Left ventricle myocardium inferior (tissue), 1 donor: ENCODE measurements at places on chromosomes 11 and 22. TPM values are rescaled to one million over a fixed set of nuclear protein-coding genes. Genes with fewer than 3 reads are reported as not detected.

DNA sequence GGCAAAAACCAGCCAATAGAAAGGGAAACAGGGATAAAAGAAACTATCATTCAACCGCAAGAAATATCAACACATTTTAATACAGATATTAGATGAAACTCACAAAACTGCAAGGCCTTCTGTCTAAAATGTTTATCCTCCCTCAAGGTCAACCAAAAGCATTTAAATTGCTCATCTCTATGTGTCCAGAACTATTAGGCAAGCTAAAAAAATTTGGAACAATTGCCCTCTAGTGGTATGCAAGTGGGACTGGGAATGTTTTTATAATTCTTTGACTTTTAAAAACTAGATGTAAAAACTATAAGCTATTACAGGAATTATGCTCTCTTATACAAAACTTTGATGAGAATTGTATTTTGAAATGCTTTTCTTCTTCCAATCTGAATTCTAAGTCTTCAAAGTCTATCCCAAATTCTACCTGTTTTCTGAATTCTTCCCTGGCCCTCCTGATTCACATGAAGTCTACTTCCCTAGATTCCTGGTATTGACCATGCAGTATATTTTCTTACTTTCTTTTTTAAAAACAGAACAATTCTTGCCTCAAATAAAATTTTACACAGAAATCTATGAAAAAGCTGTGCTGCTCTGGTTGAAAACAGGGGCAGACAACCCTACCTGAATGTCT lies 4.9 kb downstream of the CWC15 start:
- no peak for DNase-seq

DNA sequence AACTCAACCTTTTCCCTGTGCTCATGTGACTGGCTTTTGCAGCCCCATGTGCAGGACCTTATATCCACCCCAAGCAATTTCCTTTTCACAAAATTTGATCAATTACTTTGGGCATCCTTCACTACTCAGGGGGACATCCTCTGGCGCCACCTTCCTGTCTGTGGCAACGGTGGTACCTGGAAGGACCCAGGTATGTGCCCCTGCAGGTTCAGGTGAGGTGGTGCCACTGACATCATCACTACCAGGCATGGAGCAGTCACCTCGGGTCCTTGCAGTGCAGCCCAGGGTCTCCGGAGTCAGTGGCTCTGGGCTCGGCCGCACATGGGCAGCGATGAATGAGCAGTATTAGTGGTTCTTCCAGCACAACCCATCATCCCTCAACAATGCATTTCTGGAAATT lies 37.7 kb upstream of the B3GAT1 start:
- DNase-seq: no peak

GRCh38 chr11:80136991-80137390 lies 696.2 kb upstream of the TENM4 start:
- no peak for DNase-seq

- no peak for DNase-seq
These were observed 14.0 kb downstream of the KCNQ1OT1 start for GRCh38 chr11:2685566-2686359.

DNA sequence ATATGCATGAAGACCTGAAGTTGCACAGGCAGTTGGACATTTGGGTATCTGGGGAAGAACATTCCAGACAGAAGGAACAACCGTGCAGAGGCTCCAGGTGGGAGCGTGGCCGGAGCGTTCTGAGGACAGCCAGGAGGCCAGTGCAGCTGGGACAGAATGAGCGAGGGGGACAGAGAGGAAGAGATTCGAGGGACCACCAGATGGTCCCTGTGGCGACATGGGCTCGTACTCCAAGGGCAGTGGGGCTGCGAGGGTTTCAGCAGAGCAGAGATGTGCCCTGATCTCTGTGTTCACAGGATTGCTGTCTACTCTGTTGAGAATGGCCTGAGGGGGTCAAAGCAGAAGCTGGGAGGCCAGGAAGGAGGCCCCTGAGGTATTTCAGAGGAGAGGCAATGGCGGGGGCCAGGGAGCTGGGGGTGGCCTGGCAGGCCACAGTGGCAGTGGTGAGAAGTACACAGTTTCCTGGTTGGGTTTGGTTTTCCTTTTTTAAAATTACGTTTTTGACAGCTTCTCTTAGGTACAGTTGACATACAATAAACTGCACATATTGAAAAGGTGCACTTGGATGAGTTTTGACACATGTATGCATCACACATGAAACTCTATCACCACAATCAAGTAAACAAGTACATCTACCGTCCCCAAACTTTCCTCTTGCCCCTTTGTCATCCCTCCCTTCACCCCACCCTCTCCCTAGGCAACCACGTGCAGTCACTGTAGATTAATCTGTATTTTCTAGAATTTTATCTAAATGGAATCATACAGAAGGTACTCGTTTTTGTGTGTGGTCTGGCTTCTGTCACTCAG lies 24.8 kb upstream of the SOX10 start:
- no peak for DNase-seq

- peak; percentile 88 for DNase-seq
These were observed at the start of gene PPM1F for GRCh38 chr22:21952586-21953571. TSS of gene PPM1F (minus strand) at chr22:21952848. CDS start at chr22:21946048, 6,800 bp downstream.

DNA sequence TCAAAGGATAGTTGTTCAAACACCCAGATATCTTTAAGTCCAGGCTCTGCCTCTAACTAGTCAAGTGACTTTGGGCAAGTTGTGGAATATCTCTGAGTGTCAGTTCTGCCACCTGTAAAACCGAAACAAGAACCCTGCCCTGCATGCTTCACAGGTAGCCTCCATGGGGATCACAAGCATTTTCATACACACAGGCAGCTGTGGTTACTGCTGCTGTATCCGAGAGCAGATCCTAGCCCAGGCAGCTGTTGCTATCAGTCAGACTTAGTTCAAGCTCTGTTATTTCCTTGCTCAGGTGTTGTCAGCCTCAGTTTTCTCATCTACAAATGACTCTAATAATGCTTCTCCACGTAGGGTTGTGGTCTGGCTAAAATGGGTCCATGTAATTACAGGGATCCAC lies 6.5 kb upstream of the RASD2 start:
- no peak for DNase-seq

- peak; percentile 60 for DNase-seq
These were observed 61.2 kb upstream of the SUSD2 start for GRCh38 chr22:24120044-24120443.

BTG4 gene
- not detected for total RNA-seq

GRCh38 chr11:96246718-96247552 lies 96.1 kb downstream of the MAML2 start:
- DNase-seq: no peak

- DNase-seq: no peak
These were observed 3.4 kb upstream of the MUC5B start for GRCh38 chr11:1219446-1219833.

GRCh38 chr11:6531267-6531752 lies 34.2 kb downstream of the DNHD1 start:
- no peak for DNase-seq
